Activated CD4-positive, alpha-beta T cell treated with anti-CD3 and anti-CD28 coated beads for 24 hours (primary cell): ENCODE measurements at places on chromosomes 5 and 9.

DNA sequence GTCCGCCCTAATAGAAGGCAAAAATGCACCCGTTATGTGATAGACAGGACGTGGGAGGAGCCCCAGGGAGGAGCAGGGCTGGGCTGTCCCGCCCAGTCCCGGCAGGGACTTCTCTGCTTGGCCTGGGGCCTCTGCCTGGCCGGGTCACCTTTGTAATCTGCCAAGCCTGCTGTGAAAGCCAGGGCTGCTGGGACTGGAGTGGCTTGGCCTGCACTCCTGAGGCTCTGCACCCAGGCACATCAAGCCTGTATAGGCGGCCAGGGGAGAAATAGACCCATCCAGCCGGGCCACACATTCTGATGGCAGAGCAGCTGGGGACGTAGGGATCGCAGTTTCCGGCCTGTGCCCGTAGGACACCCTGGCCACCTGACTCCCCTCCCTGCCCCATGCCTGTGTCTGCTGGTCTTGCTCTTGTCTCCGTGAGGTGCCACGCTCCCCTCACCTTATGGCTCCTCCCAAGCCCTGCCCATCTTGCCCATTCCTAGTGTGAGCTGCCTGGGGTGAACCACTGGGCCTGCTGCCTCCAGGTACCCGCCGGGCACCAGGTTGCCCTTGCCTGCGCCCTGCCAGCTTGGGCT, 28.1 kb downstream of the DYNC2I2 start:
- no peak for DNase-seq

- no peak for DNase-seq
Measured at GRCh38 chr9:109109967-109110328, 9.8 kb downstream of the TMEM245 start.

- no peak for DNase-seq
Measured at GRCh38 chr5:127101533-127101932, 28.2 kb upstream of the C5orf63 start.

GRCh38 chr5:10124287-10124686, 125.4 kb downstream of the ATPSCKMT start:
- no peak for DNase-seq

DNA sequence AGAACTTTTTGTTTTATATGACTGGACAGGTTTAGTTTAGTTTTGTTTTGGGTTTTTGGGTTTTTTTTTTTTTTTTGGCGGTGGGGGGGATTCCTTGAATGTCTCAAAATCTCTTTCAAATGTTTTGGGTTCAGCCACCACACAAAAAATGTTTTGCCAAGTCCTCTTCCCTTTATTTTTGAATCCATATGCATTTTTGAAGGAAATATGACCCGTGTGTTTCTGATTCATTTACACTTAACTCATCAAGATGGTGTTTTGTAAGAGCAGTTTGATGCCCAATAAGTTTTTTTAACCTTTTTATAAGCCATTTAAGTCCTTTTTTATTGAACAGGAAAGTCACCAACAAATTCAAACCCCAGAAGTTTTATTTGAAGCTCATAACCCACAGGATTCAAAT, 209.8 kb downstream of the CWC27 start:
- DNase-seq, result no peak

- no peak for DNase-seq
Measured at GRCh38 chr9:136372561-136373299, 739 bp downstream of the CARD9 start.

- no peak for DNase-seq
Measured at GRCh38 chr5:168042284-168043068, 249.0 kb upstream of the WWC1 start.

DNA sequence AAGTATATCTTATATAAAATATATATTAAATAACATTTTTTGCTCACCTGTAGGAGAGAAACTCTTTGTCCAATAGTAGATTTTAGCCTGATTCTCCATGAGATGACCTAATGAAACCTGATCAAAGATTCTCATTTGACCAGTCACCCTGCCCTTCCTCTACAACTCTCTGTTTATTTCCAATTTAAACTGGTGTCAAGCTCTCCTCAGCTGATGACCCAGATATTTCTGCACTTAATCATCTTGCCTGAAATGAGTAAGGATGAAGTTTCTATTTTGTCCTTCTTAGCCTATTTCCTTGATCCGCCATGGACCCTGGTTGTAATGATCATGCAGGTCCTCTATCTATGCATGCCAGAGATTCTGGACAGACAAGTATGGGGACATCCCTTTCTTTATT, 179.3 kb upstream of the FGF10 start:
- DNase-seq, result no peak

DNA sequence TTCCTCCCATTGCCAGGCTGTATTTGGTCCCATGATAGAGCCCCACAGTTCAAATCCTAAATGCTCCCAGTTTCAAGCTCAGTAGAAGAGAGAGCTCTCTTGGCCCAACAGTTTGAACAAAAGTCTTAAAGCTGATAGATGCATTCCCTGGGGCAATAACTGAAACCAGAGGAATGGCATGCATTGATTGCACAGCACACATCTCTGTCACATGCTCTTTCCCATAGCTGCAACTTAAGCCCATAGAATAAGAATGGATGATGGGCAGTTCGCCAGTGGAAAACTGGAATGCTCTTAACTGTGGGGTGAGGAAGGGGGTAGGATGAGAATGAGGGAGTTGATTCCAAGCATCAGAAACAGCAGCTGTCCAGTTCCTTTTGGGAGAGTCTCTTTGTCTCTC, 1942.4 kb upstream of the WWC1 start:
- no peak for DNase-seq

DNA sequence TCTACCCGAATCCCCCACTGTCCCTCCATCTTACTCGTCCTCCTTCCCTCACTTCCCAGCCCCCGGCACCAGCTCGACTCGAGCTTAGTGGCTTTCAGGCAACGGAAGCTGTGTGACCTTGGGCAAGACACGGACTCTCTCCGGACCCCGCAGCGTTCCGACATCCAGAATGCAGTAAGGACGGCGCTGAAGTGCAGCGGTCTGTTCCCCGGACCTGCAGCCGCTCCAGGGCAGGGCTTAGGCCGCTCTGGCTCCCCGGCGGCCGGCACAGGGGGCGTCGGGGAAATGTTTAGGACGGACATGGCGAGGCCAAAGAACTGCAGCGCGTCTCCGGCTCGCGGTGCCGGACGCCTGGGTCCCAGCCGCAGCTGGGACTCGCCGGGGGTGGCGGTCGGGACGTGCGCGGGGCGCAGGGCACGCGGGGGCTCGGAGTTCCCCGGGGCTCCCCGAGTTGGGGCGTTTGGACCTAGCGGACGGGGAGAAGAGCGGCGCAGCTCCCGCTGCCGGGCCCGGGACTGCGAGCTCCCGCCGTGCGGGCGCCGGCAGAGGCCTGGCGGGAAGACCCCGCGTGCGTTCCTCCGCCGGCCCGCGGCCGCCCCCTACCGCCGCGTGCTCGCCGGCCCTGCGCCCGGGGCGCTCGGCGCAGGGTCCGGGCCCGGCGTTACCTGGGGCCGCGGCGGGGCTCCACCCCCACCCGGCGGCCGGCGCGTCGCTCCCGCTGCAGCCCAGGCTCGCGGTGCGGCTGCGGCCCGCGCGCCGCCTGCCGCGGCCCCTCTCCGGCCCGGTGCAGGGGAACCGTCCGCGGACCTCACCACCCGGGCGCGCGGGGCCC, 5.6 kb upstream of the RNF44 start:
- no peak for DNase-seq

- no peak for DNase-seq
Measured at GRCh38 chr5:56700711-56701110, 114.6 kb upstream of the MAP3K1 start.

- DNase-seq, result no peak
Measured at GRCh38 chr9:113652355-113653152, 189.0 kb downstream of the RGS3 start.
